ENCODE measurements at places on chromosomes 3 and 15. TPM values are rescaled to one million over a fixed set of nuclear protein-coding genes. Genes with fewer than 3 reads are reported as not detected.

The MEX3B gene
- total RNA-seq, result 1.6 TPM

- DNase-seq, result no peak
Measured at GRCh38 chr15:66614951-66615760, 49.4 kb upstream of the LCTL start.

The COL8A1 gene
- 303 TPM for total RNA-seq

The ARHGEF26 gene
- total RNA-seq, result 12.1 TPM

DNA sequence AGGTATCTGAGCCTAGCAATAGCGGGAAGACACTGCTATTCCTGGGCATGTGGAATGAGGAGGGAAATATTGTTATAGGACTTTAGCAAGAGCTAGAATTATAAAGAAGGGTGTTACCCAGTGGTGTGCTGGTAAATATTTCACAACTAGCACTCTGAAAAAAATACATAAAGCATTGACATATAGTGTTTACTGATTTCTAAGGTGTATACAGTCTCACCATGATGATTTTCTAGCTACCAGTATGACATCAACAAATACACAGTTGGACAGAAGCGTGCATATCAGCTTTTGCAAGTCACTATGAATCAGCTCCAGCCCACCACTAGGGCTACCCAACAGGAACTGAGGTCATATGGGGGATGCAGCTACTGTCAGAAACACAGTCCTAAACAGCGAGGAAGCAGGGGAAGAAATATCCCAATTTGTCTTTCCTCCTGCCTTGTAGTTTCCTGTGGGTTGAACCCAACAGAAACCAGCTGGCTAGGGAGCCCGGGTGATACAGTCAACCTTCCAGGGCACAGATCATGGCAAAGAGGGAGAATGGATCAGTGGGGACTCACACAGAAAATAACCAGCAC, 39.6 kb downstream of the HGD start:
- DNase-seq, result no peak

The SERINC4 gene
- not detected for total RNA-seq

DNA sequence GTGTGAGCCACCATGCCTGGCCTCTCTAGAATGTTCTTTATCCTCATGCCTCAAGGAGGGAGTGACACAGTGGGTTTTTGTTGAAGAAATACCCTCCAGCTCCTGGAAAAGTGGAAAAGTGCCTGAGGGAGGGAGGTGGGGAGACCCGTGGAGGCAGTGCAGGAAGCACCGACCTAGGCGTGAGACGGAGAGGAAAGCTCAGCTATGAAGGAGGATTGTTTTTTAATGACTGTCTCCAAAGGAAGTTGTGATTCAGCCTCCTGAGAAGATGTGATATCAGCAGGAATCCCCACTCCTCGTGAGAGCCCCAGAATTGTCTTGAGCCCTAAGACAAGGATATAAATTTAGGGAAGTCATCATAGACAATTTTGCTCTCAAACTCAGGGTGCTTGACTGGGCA, 21.7 kb downstream of the RPLP1 start:
- DNase-seq, result no peak

DNA sequence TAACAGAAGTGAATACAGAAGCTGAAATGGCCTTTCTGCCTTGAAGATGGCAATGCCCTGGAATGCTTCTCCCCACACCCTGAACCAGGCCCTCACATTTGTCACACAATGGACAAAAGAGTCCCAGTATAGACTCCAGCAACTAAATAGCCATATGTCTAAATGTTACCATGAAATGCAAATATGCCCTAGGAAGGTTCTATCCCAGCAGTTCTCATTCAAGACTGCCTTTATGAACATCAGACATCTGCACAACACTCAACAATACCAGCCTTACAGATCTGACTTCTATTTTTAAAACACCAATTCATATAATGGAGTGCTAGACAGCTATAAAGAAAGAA, 7.9 kb downstream of the ITGB5 start:
- no peak for DNase-seq

DNA sequence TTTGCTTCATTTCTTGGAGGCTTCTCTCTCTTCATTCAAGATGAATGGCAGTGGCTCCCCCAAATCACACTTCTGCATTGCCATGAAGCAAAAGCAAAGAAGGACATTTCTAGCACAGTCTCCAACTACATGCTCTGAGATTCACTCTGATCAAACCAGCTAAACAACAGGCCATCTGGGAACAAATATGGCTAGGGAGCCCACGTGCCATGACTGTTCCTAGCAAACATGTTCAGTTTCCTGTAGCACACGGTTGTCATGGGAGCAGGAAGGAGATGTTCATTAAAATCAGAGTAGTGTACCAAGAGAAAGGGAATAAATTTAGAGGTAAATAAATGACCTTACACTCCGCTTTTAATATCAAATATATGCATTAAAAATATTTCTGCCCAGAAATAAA, 327.3 kb downstream of the GBE1 start:
- no peak for DNase-seq

DNA sequence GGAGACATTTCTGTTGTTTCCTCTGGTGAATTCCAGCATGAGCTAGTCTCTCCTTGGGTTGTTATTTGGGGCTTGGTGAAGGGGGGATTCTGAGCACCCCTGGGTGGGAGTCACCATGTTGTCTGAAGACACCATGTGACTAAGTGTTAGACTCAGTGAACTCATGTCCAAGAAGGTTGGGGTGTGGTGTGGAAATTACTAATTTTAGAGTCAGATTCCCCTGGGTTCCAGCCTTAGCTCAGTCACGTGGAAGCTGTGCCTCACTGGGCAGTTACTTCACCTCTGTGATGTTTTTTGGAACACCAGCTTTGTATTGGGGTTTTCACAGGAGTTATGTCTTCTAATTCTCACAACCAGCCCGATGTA, 171.5 kb downstream of the RPLP1 start:
- no peak for DNase-seq

DNA sequence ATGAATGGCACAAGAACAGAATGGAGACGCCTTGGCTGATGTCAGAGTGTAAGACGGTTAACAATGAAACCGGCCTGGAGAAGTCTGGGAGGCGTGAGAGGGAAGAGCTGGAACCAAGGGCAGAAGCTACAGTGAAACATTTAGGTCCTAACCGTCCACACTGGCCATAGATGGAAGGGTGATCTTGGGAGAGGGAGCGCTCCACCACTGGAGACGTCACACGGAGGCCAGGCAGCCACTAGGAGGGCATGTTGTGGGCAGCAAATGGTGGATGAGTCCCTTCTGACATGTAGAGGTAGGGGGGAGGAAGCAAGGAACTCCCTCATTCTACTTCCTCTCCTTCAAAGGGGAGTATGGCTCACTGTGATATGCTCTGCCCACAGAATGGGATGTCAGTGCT, 23.8 kb downstream of the FEM1B start:
- no peak for DNase-seq

DNA sequence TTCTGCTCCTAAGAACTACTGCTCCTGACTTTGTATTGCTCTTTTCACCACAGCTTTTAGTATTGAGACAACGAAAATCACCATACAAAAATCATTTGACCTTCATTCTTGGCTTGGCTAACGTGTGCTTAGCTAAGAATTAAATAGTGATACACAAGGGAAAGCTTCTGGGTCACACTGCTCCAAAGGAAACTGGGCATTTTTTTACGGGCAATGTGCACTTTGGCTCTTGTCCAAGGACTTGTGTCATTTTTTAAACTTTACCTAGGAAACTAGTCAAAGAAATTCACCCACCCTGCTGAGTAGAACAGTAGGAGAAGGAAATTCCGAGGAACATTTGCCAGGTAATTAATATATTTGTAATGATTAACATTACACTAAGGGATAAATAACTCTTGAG, 19.8 kb downstream of the WDR72 start:
- no peak for DNase-seq

DNA sequence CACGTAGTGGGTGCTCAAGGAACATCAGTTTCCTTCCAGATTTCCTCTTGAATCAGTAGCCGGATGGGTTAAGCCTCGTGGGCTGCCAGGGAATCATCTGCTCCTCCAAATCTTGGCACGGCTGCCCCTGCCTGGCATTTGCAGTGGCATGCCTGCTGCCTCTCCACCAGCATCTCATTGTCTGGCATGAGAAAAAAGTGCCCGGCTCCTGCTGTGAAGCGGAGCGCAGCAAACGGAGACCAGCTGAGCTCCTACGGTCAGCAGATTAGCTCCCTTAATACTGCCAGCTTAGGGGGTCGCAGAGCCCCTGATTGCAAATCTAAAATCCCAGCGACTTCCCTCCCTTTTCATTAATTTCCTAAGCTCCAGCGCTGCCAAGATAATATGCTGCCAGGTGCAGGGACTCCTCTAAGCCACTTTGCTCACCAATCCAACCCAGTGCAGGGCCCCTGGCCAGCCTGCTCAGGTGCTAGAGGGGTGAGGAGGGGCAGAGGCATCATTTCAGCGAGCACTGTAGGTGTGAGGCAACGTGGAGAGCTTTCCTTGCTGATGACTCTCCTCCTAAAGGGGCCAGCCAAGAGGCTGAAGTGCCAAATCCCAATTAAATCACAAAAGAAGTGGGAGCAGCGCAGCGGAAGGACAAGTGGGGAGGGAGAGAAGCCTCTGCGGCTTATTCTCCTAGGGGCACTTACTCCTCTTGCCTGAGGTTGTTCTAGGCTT, 49.6 kb upstream of the ST8SIA2 start:
- DNase-seq, result no peak

GRCh38 chr3:29922992-29923746, 642.3 kb downstream of the RBMS3 start:
- DNase-seq, result no peak

GRCh38 chr3:76866729-76867408, 173.0 kb upstream of the ROBO2 start:
- DNase-seq, result no peak

DNA sequence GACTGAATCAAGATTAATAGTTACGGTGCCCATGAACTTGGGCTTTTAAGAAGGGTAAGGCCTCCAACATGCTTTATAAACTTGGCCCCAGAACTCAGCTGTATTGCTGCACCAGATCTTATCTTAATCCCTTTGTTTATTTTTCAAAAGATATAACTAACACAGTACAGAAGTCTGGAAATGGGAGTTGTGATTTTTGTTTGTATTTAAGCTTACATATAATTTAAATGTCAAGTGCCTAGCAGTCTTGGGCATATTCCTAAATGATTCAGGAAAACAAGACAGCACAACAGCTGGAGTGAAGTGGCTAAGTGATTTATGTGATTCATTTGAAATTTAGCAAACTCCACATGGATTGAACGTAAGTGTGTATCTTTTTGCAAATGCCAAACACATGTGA, 56.2 kb downstream of the NBEAL2 start:
- no peak for DNase-seq

DNA sequence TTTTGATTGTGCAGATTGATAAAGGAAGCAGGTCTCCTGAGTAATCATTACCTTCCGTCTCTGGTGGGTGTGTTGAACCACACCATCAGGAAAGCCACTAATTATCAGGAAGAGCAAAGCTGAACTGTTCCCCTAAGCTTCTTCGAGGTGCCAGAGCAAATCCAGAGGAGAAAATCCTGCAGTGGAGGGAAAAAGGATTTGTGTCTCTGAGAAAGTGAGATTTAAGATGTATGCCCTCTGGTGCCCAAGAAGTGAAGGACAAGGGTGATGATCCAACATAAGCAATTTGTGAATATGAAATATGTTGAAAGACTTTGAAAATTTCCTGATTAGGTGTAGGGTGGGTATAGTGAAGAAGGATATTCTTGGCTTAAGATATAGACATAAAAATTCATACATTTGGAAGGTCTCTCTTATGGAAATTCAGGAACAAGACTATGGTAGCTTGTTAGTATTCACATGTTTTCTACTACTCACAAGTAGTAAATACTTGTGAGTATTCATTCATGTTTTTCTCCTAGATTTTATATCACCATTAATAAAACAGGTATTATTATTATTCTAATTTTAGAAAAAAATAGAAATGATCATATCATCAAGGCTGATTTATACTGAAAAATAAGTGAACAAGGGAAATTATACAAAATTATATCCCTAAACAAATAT, 34.8 kb downstream of the COMMD2 start:
- DNase-seq, result no peak

- DNase-seq, result no peak
Measured at GRCh38 chr3:166660962-166661361, 719.1 kb downstream of the ZBBX start.

- no peak for DNase-seq
Measured at GRCh38 chr3:107450254-107450893, 72.4 kb upstream of the BBX start.

DNA sequence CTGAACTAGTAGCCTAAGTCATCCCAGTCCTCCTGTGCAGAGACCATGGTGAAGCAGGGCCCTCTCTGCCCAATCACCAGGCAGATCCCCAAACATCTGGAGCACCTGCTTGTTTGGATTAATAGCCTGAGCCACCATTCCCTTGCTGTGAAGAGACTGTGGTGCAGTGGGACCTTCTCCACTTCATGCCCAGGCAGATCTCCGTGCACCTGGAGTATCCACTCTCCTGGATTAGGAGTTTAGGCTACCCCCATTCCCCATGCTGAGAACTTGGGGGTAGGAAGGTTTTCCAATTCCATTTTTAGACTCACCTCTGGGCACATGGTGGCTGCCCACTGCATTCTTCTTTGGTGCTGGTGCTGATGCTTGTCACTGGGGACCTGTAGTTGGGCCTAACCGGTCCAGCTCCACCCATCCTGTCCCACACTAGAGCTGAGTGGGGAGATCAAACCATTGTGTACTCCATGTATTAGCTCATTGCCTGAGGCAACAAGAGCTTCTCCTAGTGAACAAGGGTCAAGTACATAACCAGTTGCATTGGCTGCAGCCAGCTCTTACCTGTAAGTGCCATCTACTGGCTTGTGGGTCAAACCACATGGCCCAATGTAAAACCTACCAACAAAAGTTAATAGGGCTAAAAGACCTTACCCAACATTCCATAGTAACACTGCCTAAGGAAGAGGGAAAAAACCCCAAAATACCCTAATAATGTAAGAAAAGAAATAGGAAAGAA, 382.5 kb upstream of the CBLB start:
- DNase-seq, result no peak

DNA sequence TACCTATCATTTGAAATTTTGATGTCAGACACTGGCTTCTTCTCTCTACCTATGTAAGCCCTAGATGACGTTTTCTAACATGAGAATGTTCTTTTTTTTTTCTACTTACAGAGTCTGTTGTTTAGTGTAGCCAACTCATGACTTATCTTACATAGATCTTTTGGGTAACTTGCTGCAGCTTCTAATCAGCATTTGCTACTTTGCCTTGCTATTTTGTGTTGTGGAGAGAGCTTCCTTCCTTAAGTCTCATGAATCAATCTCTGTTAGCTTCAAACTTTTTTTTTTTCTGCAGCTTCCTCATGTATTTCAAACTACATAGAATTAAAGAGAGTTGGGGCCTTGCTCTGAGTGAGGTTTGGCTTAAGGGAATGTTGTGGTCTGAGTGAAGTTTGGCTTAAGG, 568.7 kb upstream of the BCHE start:
- no peak for DNase-seq

DNA sequence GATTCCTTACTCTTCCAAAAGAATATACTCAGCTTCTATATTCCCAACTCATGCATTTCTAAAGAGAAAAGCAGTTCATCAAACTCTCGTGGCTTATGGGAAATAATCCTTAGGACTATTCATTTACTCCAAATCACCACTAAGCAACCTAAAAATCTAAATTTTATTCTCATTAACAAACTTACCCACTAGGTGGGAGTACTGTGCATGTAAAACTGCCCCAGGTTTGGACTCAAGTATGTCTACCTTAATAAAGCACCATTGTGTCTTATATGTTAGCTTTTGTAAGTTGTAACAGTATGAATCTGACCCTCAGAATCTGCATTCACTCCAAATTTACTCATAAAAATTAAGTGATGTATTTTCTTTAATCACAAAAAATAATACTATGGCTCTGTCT, 25.3 kb downstream of the RAD18 start:
- no peak for DNase-seq

The SLC28A1 gene
- total RNA-seq, result not detected
